ENCODE measurements at places on chromosomes 13 and 19.

GRCh38 chr13:75256922-75257321 lies 225.0 kb downstream of the TBC1D4 start:
- no peak for DNase-seq

- no peak for DNase-seq
Observed at GRCh38 chr19:54694648-54695047, 29.6 kb upstream of the KIR3DL3 start.

DNA sequence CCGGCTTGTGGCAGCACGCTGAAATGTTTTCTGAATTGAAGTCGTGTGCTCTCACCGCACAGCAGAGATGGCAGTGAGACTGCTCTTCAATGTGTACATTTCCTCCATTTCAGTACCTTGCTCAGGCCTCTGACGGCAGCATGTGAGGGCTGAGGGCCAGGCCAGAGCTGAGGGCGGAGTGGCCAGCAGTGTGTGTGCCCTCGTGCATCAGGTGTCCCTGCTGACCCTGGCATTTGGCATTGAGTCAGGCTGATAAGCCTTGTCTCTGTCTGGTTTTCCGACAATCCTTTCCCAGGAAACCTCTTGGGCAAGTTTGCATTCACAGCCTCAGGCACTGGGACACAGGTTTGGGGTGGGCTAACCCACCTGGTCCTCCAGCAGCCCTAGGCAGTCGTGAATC lies 62.3 kb downstream of the EFNB2 start:
- no peak for DNase-seq

GRCh38 chr19:54319049-54319448 lies 6.1 kb upstream of the LILRA5 start:
- no peak for DNase-seq

DNA sequence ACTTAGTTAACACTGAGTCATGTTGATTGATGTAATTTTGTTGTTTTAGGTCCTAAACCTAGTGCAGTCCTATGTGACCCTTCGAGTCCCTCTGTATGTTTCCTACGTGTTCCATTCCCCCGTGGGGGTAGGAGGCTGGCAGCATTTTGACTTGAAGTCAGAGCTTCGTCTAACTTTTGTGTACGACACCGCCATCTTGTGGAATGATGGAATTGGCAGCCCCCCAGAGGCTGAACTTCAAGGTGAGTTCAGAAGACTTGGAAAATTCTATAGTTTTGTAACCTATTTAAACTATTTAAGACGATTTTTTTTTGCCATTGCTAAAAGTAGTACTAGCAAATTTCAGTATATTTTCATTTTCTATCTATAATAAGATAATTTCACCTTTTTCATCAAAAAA lies 117.9 kb downstream of the STOML3 start:
- peak; percentile 3 for DNase-seq

GRCh38 chr19:46860846-46861690 lies at the start of gene ARHGAP35:
ARHGAP35 (plus strand) TSS chr19:46860997; CDS start chr19:46918676, 57,679 bp downstream.
- peak; percentile 72 for DNase-seq

DNA sequence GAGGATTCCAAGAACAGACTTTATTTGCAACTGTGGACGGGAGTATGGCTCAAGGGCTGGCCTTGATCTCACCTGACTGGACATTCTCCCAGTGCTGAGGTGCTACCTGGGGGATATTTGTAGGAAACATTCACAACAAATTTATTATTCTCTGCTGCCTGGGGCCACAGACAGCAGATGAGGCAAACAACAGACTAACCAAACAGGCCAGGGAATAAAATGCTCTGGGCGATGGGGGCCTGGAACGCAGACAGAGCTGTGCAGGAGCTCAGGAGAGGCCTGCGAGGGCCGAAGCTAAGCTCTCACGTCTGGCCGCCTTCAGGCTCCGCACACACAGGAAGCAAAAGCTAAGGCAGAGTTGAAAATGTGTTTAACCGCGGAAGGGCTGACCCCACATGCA lies 7.8 kb downstream of the PLPP2 start:
- no peak for DNase-seq

DNA sequence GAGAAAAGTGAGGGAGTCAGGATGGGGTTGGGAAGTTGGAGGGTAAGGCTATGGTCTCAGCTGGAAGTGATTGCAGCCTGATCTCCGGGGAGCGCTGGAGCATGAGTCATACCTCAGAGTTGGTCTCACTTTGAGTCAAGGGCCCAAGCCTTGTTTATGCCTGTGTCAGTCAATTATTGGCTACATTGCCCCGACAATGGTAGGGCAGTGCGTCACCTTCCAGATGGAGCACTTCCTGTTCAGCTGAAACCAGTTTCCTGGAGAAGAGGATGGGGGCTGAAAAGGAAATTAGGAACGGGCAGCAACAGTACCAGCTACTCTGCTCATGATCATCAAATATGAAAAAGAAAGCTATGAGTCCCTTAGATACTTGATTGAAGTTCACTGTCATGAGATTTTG lies 60.4 kb downstream of the ADGRE1 start:
- DNase-seq, result peak; percentile 9

DNA sequence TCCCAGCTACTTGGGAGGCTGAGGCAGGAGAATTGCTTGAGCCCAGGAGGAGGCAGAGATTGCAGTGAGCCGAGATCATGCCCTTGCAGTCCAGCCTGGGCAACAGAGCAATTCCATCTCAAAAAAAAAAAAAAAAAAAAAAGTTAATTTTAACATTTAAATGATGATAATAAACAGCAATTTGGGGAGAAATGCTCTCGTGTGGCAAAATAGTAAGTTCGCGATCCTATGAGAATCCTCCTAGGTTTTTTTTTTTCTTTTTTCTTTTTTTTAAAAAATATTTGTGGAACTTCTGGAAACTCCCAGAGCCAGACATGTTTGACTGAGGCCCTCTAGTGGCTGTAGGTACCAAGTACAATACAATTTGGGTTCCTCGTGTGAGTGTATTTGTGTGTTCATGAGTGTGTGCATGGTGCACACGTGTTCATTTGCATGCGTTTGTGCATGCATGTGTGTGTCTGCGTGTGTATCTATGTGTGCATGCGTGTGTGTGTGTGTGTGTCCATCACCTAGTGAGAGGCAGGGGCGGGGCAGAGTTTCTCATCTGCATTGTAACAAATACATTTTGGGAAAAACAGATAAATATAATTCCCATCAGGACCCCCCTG lies 31.2 kb downstream of the TMPRSS9 start:
- DNase-seq, result peak; percentile 14

DNA sequence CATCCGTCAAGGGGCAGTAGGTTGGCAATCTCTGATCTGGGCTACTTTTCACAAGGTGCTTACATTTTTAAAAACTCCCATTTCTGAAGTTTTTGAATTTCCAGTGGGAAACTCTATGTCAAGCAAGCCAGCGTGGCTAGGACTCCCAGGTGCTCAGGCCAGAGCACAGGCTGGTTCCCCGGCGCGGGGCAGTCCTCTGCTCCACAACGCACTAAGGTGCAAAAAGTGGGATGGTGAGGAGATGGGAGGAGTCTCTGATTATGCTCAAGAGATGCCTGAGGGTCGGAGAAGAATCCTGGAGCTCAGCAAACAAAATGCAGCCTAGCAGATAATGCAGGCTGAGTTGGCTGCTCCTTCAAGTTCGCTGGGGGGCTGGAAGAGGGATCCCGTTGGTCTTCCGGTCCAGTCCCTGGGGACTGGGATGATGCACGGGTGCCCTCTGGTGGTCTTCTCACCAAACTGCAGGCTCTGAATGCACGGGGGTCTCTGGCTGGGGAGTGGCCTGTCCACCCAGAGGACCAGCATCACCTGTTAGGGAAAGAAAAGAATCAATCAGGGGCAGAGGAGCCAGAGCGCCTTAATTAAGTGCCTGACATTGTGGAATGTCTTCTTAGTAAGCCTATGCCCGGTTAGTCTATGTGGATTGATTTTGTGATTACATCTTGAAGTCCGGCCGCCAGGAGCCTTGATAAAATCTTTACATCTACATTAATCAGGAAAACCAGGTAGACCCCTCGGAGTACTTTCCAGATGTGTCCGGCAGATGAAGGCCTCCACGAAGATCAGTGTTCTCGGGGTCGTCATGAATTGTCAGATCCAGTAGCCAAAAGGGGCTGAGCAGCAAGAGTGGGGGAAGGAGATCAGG lies 244.4 kb upstream of the MAB21L1 start:
- no peak for DNase-seq
